ENCODE measurements at places on chromosomes 12 and 14. TPM values are rescaled to one million over a fixed set of nuclear protein-coding genes. Genes with fewer than 3 reads are reported as not detected.

GUCY2C gene
- not detected for total RNA-seq

DNA sequence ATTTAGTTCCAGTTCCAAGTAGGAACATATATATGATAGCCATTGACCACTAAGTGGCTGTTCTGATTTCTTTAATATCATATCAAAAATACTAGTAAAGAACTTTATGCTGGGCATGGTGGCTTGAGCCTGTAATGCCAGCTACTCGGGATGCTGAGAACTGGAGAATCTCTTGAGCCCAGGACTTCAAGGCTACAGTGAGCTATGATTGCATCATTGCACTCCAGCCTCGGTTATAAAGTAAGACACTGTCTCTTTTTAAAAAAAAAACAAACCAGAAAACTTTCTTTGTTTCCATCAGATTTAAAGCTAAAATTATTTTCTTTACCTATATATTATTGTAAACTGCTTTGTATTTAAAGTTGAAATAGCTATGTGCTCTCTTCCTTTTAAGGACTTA is 127.0 kb downstream of the SCAF11 start:
- no peak for DNase-seq

RFLNA gene
- not detected for total RNA-seq

GRCh38 chr12:115574826-115575225 is 702.7 kb downstream of the MED13L start:
- DNase-seq: no peak

DNA sequence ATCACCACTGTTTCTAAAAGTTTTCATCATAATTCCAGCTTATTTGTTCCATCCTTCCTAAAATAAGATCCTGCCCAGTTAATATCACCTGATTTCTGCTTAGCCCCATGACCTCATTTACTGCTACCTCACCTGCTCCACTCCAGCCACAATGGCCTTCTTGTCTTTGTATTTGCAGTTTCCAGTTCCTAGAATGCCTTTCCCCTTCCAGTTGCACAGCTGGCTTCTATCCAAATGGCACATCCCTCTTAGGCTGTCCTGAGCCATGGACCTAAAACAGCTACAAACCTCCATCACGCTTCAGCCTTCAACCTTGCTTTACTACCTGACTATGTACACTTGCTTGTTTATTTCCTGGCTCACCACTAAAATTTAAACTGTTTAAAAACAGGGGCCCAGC is 6.5 kb upstream of the LGMN start:
- no peak for DNase-seq

DNA sequence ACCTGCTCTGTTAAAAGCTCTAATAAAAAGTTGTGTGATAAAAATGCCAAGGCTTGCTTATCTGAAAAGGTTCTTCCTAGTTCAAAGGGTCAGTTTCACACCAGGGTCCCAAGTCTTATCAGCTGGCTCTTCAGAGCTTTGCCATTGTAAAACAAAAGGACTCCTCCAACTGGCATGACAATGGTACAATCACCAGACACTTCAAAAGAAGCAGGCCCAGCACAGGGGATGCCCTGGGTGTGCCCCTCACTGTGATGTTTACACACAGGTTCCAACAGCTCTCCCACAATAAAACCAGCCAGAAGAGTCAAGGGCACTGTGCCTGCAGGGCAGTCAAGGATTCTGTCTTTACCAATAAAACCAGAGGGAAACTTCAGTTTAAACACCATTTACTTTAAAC is 78.7 kb downstream of the PRICKLE1 start:
- no peak for DNase-seq

DNA sequence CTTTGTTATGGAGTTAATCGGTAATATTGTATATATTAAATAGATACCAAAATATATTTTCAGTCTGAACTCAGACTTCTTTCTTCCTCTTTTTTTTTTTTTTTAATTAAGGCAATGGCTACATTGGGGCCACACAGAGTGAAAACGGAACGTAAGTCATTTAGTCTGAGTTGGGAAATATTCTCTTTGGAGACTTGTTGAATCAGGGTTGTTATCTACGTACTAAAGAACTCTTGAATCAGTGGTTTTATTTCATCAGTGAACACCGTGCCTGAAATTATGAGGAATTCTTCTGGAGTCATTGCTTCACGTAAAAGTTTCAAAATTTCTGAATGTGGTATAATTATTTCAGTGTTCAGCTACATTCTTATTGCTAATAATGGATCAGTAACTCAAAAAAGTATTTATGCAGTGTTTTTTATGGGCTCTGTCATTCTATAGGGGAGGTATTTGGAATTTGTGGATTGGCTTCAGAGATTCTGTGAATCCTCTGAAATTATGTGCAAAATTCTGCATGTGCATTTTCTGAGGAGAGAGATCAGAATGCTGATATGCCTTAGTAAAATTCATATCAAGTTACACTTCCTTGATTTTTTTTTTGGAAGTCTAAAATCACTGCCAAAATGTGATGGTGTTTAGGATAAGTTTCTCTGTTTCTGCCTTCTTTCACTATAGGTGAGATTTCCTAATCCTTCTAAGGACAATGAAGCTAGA is 39.6 kb downstream of the BRMS1L start:
- DNase-seq: no peak

KLRD1 gene
- 17.7 TPM for total RNA-seq

PROX2 gene
- 0.13 TPM for total RNA-seq

- no peak for DNase-seq
Measured at GRCh38 chr12:82694276-82694675, 7.6 kb downstream of the TMTC2 start.

- no peak for DNase-seq
Measured at GRCh38 chr12:29147731-29148595, 1.1 kb upstream of the FAR2 start.

DNA sequence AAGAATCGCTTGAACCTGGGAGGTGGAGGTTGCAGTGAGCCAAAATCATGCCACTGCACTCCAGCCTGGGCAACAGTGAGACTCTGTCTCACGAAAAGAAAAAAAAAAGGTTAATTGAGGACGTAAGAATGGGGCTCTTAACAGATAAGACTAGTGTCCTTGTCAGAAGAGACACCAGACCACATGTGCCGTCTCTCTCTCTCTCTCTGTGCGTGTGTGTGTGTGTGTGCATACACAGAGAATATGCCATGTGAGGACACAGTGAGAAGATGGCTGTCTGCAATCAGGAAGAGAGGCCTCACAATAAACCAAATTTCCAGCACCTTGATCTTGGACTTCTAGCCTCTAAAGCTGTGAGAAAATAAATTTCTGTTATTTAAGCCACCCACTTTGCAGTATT is 11.7 kb upstream of the ERC1 start:
- no peak for DNase-seq

DNA sequence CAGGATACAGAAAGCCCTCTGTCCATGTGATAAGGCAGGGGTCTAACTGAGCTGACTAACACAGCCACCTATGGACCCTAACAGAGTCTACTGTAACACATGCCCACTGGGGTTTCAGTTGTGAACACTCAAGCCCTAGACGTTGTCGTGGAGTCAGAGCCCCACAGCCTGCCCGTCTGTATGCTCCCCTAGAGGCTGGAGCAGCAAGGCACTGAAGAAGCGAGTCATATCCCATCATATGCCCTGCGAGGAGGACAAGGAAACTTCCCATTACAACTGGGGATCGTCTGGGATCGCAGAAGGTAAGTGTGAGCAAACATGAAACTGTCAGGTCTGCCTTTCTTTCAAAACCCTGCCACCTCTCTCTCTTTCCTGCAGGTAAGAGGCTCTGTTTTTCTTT is 138.1 kb downstream of the GPR65 start:
- no peak for DNase-seq

DNA sequence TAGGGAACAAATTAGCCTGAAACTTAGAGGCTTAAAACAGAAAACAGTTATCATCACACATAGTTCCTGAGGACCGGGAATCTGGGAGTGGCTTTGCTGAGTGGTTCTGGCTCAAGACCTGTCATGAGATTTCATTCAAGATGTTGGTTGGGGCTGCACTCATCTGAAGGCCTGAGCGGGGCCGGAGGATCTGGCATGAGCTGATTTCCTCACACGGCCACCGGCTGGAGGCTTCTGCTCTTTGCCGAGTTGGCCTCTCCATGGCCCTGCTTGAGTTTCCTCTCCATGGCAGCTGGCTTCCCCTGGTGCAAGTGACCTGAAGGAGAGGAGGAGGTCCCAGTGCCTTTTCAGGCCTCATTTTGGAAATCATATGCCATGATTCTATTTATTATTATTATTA is 128.1 kb downstream of the PAPOLA start:
- no peak for DNase-seq

BMAL2 gene
- 6.8 TPM for total RNA-seq

GPR135 gene
- 0.53 TPM for total RNA-seq

DNA sequence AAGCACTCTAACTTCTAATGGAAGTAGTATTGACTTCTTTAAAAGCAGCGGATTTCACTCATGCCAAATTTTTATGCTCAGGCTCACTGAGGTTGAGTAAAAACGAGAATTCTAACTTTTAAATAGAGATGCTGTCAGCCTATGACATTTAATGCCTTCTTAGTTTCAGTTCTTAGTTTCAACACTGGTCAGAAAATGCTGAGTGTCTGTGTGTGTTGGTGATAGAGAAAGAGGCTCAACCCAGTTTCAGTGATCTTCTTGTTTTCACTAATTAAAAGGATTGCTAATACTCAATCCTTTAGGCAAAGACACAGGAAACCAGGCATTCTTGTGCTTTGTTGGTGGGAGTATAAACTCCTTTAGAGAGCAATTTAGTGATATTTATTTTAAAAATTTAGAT is 31.0 kb downstream of the PEBP1 start:
- DNase-seq: no peak

- DNase-seq: no peak
Measured at GRCh38 chr12:130119241-130119861, 42.9 kb upstream of the FZD10 start.

- DNase-seq: no peak
Measured at GRCh38 chr12:113854385-113855142, 111.6 kb downstream of the RBM19 start.

KCNC2 gene
- total RNA-seq: not detected

DNA sequence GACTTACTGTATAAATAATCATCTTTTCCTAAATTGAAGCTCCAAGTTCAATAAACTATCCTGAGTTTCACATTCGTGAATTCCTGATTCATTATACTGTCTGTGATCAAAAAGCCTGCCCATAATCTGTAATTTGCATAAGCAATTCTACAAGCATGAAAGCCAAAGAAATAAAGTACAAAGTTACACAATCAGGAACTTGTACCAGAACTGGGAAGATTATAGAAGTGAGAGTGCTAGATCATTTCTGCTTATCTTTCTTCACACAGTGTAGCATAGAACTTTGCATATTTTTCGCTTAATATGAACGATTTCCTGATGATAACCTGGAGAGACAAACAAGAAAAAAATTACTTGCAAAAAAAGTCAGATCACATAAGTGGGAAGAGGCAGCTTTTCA is 308.2 kb downstream of the C12orf50 start:
- no peak for DNase-seq

GRCh38 chr14:54686871-54687749 is 120.2 kb downstream of the SAMD4A start:
- DNase-seq: no peak

DNA sequence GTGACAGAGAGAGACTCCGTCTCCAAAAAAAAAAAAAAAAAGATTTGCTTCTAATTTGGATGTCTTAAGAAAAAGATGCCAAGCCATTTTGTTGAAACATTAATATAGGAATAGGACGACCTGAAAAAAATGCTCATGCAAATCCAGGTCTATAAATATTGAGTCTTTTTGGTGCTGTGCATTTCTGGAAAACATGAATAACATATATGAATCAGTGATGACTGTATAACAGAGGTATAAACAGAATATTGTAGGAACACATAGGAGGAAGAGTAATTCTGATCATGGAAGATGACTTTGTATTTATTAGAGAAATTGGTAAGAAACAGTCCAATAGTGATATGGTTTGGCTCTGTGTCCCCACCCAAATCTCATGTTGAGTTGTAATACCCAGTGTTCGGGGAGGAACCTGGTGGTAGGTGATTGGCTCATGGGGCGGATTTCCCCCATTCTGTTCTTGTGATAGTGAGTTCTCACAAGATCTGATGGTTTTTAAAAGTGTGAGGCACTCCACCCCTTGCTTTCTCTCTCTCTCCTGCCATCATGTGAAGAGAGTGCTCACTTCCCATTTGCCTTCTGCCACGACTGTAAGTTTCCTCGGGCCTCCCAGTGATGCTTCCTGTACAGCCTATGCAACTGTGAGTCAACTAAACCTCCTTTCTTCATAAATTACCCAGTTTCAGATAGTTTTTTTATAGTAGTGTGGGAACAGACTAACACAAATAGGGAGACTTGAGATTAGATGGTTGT is 3.0 kb upstream of the SRSF5 start:
- no peak for DNase-seq

MANSC1 gene
- total RNA-seq: 1.7 TPM

LMNTD1 gene
- total RNA-seq: not detected

- no peak for DNase-seq
Measured at GRCh38 chr12:67752226-67752732, 103.7 kb downstream of the DYRK2 start.

GRCh38 chr12:107320929-107321631 is 227.7 kb upstream of the CRY1 start:
- DNase-seq: peak; percentile 66

DNA sequence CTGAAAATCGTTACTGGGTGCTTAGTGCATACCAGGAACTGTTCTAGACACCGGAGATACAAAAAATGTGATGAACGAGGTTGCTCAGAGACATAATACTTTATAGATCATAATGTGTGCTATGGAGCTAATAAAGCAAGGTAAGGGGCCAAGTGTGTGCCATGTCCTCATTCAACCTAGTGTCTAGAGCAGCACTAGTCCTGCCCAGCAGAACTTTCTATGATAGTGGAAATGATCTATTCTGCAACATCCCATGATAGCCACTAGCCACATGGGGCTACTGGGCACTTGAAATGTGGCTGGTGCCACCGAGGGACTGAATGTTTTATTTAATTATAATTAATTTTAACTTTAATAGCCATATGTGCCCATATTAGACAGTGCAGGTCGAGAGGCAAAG is 15.6 kb downstream of the NUAK1 start:
- DNase-seq: no peak

- no peak for DNase-seq
Measured at GRCh38 chr12:113137861-113138783, 2.6 kb upstream of the RASAL1 start.

DNA sequence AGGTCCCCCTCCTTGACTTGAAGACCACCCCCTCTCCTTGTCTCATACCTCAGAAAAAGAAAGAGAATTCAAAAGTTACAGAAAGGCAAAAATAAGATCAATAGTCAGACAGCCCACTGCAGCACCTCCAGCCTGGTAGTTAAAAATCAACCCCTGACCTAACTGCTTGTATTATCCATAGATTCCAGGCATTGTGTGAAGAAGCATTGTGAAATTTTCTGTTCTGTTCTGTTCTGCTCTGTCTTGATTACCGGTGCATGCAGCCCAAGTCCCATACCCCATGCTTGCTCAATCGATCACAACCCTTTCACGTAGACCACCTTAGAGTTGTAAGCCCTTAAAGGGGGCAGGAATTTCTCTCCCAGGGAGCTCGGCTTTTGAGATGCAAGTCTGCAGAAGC is 5.8 kb upstream of the DHRS7 start:
- no peak for DNase-seq

FAM90A1 gene
- total RNA-seq: not detected

DNA sequence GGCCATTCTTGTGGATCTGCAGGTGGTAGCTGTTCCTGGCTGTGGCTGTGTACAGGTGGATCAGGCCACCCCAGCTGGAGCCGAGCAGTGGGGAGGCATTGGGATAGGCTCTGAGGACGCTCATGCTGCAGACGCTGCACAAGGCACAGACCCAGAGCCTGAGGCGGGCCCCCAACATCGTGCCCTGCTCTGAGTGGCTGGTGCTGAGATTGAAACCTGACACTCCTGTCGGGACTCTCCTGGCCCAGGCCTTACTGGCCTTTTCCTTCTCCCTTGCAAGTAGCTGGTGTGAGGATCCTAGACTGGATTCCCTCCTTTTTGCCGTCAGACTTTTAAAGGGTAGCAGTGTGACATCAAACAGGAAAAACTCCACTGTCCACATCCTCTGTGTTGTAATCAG is at the start of gene FGF23:
TSS of gene FGF23 (minus strand) at position 308 of the 400 bp plus-strand sequence. CDS start at position 178, 130 bp downstream.
- no peak for DNase-seq

SMCO2 gene
- not detected for total RNA-seq
